ENCODE measurements at places on chromosomes 7 and 10. TPM values are rescaled to one million over a fixed set of nuclear protein-coding genes. Genes with fewer than 3 reads are reported as not detected.

DNA sequence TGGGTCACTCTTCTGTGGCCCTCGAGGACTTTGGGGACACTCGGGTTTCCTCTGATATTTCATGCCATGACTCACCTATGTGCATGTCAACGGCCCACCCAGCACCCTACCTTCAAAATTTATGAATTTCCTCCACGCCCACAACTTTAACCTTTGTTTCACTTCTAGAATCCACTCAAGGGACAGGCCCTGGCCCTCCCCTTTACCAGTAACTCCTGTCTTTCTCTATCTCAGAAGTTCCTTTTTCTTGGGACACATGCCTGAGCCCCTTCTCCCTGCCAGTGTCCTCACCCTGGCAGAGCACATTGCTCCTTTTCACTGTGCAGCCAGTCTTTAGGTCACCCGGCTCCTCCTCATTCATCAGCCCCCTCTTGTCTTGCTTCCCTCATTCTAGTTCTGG, 282.5 kb upstream of the KLF6 start:
- H3K27ac ChIP-seq: no peak overlapping the region
- peaks cover 13% of the 10 kb centered on the region for H3K4me1 ChIP-seq
- no peaks in the 10 kb centered on the region for H3K27me3 ChIP-seq
- no peak for DNase-seq
- no peaks in the 10 kb centered on the region for H3K36me3 ChIP-seq
- no peak overlapping the region for H3K4me3 ChIP-seq

DNA sequence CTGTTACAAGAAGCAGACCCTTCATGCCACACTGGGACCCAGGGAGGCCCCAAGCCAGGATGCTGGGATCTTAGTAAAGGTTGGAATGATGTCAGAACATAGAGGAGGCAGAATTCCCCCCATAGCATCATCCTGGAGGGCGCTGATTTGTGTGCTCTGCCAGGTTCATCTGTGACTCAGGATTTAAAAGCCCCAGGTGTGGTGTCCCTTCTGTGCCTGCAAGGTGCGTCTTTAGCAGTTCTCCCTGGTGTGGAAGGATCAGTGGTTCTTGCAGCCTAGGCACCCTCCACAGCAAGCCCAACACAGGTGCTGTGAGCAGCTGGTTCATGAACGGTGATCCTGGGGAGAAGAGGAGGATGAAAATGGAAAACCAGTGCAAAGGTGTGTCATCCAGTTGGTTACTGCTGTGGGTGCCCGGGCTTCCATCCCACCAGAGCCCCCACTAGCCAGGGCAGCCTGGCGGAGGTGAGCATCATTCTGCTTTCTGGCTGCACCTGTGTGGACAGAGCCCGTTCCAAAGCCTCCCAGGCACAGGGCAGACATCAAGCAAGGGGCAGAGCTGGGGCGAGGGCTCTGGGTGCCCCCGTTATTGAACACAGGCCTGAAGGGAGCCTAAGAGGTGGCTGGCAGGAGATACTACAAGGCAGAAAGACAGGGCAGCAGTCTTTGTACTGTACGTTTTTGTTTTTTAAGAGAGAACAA, 49.5 kb downstream of the IKZF1 start:
- no peak for DNase-seq
- no peak overlapping the region for H3K27ac ChIP-seq
- no peaks in the 10 kb centered on the region for H3K36me3 ChIP-seq
- H3K27me3 ChIP-seq: peaks cover 23% of the 10 kb centered on the region
- H3K4me1 ChIP-seq: no peaks in the 10 kb centered on the region

DNA sequence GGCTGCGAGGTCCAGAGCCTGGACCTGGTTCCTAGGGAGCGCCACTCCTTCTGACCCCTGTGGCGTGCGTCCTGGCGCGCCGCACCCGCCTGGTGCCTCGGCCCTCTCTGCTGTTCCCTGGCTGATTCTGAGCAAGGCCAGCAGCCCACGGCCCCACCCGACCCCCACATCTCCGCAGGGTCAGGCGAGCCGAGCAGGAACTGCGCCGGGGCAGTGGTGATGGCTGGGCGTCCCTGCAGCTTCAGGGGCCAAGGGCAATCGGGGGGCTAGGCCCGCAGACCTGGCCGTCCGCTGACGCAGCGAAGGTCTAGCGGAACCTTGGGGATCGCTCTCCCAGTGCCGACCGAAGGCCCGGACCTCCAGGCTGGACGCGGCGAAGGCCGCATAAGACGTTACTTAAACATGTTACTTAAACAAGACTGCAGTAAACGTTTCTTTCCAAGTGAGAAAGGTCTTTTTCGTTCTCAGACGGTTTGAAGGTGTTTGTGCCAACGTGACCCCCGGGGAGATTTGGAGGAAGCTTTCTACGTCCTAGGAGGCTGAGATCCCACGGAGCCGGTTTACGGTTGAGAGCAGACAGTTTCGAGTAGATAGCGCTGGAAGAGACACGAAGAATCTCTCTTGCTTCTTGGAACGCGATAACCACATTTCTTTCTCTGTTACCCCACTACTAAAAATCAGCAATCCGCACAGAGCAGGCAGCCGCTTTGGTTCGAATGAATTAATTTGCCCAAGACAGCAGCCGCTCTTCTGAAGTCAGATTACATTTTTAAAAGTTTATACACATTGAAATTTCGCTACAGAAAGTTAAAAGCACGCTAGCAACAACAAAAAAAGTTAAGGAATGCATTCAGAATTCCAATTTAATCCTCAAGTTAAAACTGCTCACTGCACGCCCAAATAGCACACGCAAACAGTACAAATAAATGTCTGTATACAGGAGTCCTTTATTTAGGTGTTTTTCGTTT, 4.9 kb upstream of the NKX2-3 start:
- DNase-seq: no peak
- peaks cover 88% of the 10 kb centered on the region for H3K27me3 ChIP-seq
- peaks cover 16% of the 10 kb centered on the region for H3K4me1 ChIP-seq
- peaks cover 14% of the 10 kb centered on the region for H3K36me3 ChIP-seq

Gene C7orf33
- not detected for total RNA-seq

GRCh38 chr10:120632047-120632446, 175.0 kb downstream of the PLPP4 start:
- H3K4me1 ChIP-seq: no peaks in the 10 kb centered on the region
- no peak overlapping the region for H3K4me3 ChIP-seq
- H3K27ac ChIP-seq: no peak overlapping the region

Gene FAM25A
- not detected for total RNA-seq

DNA sequence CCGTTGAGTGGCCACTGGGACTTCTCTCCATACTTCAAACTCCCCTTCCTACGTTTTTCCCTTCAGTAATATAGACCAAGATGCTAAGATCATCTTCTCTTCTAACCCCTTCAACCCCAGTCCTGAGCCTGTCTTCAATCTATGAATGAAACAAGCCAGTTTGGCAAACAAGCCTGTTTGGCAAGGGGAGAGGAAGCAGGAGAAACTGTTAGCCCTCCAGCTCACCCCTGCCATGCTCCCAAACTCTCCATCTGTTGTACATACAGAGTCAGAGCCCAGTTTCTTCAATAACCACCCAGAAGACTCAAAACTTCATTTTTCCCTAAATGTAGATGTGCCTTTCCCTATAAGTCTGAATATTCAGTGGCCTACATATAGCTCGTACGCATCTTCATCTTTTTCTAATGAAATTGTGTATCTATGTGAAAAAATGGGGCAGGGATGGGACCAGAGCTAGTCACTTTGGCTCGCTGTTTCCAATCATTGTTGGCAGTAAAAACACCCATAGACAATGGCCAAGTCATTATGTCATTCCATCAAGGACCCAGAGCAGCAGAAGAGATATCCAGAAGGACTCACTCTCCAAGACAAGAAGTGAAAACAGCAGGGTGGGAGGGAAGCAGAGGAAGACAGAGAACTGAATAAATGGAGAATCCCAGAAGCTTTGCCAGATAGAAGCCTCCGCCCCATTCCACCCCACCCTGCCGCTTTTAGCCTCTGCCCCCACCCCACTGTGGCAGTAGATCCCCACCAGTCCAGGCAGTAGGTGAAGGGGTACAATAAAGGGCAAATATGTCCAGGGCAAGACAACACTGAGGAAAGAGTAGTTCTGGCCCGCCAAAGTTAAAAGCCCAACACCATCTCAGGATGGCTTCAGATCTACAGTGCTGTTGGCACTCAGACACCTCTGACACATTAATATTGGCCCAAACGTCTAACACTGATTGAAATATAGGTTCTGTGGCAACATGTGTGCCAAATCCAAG, 87.3 kb downstream of the DOCK4 start:
- peaks cover 11% of the 10 kb centered on the region for H3K27me3 ChIP-seq
- no peaks in the 10 kb centered on the region for H3K36me3 ChIP-seq
- peaks cover 5% of the 10 kb centered on the region for H3K4me1 ChIP-seq
- DNase-seq: no peak

- peak within 1 kb of the TSS; percentile 94 for H3K4me3 ChIP-seq
- H3K4me1 ChIP-seq: peaks cover 36% of the 10 kb centered on the region
- peaks cover 8% of the 10 kb centered on the region for H3K27me3 ChIP-seq
- peaks cover 11% of the 10 kb centered on the region for H3K36me3 ChIP-seq
- peak within 1 kb of the TSS; percentile 86 for H3K27ac ChIP-seq
- peak; percentile 78 for DNase-seq
Observed at GRCh38 chr10:90871766-90872647, at the start of gene RPP30. Gene RPP30, plus strand, starts transcription at chr10:90871974. Its CDS starts 13 bp downstream, at chr10:90871987.

- H3K4me3 ChIP-seq: peak overlapping the region; percentile 76
- H3K27ac ChIP-seq: no peak overlapping the region
- H3K27me3 ChIP-seq: peaks cover 17% of the 10 kb centered on the region
- DNase-seq: no peak
Observed at GRCh38 chr10:132001238-132001972, 19.7 kb upstream of the BNIP3 start.

DNA sequence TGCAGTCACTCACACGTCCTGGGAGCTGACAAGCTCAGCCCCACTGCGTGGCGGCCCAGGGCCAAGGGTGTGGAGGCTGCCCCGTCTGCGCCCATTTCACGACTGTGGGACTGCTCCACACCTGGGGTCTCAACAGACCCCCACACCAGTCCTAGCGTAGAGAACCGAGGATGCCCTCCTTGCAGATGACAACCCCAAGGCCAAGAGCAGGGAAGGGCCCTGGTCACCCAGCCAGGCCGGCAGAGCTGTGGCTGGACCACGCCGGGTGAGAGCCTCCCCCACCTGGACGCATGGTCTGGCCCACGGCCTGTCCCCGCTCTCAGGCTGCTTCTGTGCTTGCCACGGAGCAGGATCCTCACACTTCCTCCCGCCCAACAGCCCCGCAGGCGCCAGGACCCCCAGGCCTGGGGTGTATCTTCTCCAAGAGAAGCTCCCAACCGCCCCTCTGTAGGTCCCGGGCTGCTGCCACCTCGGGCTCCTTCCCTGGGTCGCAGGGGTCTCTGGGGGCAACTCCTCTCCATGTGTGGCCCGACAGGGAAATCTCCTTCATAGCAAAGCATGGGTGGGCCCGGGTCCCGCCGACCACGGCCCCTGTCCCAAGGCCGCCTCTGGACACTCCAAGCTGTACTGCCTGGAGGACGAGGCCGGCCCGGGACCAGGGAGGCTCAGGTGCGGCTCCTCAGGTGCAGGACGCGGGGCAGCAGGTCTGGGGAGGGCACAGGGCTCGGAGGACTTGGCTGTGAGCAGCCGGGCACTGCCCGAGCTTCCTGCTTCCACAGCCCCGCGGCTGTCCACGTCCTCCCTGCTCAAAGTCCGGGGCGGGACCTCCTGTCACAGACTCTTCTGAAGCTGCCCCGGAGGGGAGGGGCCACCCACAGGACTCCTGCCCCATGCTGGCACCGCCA, 88.8 kb downstream of the FOXL3 start:
- H3K4me1 ChIP-seq: no peaks in the 10 kb centered on the region
- no peaks in the 10 kb centered on the region for H3K36me3 ChIP-seq
- H3K27ac ChIP-seq: no peak overlapping the region

- H3K36me3 ChIP-seq: no peaks in the 10 kb centered on the region
- H3K4me1 ChIP-seq: peaks cover 56% of the 10 kb centered on the region
- no peak for DNase-seq
- no peaks in the 10 kb centered on the region for H3K27me3 ChIP-seq
Observed at GRCh38 chr10:63698787-63699150, 177.6 kb downstream of the REEP3 start.

DNA sequence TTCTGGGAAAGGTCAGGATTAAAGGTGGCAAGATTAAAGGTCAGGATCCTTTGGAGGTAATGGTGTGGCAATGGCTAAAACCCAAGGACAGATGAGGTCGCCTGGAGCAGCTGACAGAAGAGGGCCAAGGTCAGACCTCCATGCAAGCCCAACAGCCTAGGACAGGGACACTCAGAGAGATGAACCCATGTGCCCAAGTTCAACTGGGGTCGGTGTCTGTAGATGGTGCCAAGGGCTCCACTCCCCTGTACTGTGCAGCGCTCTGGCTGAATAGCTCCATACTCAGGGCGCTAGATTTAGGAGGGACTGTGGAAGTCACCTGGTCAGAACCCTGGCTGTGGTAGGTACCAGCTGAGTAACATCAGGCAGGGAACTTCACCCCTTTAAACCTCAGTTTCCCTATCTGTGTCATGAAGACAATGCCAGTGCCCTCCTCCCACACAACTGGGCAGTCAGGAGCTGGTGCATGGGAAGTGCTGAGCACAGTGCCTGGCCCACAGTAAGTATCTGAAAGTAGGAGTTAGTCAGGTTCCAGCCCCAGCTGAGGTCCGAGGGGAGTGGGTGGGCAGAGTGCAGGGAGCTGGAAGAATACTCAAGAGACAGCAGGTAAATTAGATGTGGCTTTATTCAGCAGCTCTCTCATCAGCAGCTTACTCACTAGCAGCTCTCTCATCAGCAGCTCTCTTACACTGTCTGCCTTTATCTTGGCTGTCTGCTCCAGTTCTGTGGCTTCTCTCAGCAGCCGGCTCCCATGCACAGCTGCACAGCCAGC, 327.1 kb downstream of the GLRX3 start:
- H3K36me3 ChIP-seq: peaks cover 8% of the 10 kb centered on the region
- H3K27ac ChIP-seq: no peak overlapping the region
- H3K4me3 ChIP-seq: no peak overlapping the region

- H3K27ac ChIP-seq: no peak overlapping the region
- H3K4me1 ChIP-seq: peaks cover 5% of the 10 kb centered on the region
- H3K36me3 ChIP-seq: peaks cover 20% of the 10 kb centered on the region
- DNase-seq: no peak
- no peaks in the 10 kb centered on the region for H3K27me3 ChIP-seq
- no peak overlapping the region for H3K4me3 ChIP-seq
Observed at GRCh38 chr10:13792006-13792405, 205.2 kb downstream of the PRPF18 start.
